ENCODE measurements at places on chromosomes 11 and 22. TPM values are rescaled to one million over a fixed set of nuclear protein-coding genes. Genes with fewer than 3 reads are reported as not detected.

DNA sequence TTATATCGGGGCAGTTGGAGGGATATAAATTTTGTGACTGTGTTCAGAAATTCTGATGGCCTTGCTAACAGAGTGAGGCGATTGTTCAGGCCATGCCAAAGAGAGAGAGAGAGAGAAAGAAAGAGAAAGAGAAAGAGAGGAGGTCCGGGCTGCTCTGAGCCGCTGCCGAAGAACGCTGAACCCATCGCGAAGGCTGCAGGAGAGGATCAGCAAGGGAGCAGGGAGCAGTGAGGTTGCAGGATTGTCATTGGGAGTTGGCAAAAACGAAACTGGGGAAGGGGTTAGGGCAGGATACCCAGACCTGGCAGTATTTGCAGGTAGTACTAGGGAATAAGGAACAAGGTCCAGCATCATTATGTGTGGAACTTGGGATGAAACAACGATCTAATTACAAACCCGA is 537.1 kb downstream of the INSC start:
- no peak overlapping the region for H3K4me3 ChIP-seq
- no peak for DNase-seq
- no peaks in the 10 kb centered on the region for H3K4me1 ChIP-seq
- H3K27ac ChIP-seq: no peak overlapping the region
- H3K27me3 ChIP-seq: no peaks in the 10 kb centered on the region
- H3K36me3 ChIP-seq: no peaks in the 10 kb centered on the region

DNA sequence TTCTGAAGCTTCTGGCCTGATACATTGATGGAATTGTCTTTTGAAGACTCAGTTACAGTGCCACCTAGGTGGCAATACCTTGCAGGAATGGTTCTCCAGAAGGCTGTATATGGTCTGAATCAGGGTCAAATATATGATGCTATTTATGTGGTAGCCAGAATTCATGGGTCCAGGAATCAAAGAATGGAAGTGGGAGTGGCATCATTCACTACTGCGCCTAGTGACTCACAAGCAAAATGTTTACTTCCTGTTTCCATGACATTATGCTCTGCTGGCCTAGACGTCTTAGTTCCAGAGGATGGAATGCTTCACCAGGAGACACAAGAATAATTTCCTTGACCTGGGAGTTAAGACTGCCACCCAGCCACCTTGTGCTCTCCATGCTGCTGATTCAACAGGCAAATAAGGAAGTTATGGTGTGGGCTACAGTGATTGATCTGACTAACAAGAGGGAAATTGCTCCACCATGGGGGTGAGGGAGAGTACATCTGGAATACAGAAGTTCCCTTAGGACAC is 491.8 kb downstream of the ETS1 start:
- H3K27me3 ChIP-seq: no peaks in the 10 kb centered on the region
- H3K27ac ChIP-seq: no peak overlapping the region
- no peak for DNase-seq
- H3K4me1 ChIP-seq: no peaks in the 10 kb centered on the region
- no peaks in the 10 kb centered on the region for H3K36me3 ChIP-seq

GRCh38 chr11:109071712-109072524 is 350.1 kb upstream of the C11orf87 start:
- no peaks in the 10 kb centered on the region for H3K4me1 ChIP-seq
- DNase-seq: peak; percentile 69
- H3K27me3 ChIP-seq: no peaks in the 10 kb centered on the region
- peak overlapping the region; percentile 74 for H3K27ac ChIP-seq

DNA sequence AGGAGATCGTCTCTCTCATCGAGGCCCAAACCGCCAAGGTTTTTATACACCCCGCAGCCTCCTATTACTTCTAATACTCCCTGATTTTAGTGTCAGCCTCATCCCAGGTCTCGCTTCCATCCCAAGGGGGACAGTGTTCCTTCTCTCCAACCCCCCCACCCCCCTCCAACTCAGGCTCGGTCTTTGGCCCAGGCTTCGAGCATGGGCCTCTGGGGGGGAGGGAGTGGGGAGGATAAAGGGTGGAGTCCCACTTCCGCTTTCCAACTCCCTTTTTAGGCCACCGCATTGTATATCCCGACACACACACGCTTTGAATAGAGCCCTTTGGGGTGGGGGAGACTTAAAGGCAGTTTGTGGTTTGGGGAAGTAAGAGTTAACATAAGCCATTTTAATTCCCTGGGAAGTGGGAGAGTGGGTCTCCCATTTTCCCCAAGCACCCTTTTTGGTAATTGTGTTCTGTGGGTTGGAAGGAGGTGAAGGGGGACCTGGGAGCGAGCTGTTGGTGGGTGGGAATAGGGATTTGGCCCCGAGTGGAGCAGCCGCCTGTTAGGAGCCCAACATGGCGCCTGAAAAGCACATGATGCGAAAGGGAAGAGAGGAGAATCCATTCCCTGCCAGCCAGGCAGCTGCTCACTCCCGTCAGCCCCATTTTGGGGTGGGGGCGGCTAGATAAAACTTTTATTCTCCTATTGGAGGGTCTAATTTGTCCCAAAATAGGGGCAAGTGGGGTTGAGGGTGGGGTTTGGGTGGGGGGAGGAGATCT is 844 bp downstream of the PCF11 start:
- H3K4me3 ChIP-seq: peak overlapping the region; percentile 99
- H3K27me3 ChIP-seq: no peaks in the 10 kb centered on the region
- H3K36me3 ChIP-seq: no peaks in the 10 kb centered on the region
- peaks cover 13% of the 10 kb centered on the region for H3K4me1 ChIP-seq
- DNase-seq: peak; percentile 60

- H3K27ac ChIP-seq: peak overlapping the region; percentile 26
- no peak overlapping the region for H3K4me3 ChIP-seq
- peaks cover 8% of the 10 kb centered on the region for H3K36me3 ChIP-seq
- H3K4me1 ChIP-seq: no peaks in the 10 kb centered on the region
- no peak for DNase-seq
These were observed 9.4 kb downstream of the PIK3IP1 start for GRCh38 chr22:31282748-31283468.

DNA sequence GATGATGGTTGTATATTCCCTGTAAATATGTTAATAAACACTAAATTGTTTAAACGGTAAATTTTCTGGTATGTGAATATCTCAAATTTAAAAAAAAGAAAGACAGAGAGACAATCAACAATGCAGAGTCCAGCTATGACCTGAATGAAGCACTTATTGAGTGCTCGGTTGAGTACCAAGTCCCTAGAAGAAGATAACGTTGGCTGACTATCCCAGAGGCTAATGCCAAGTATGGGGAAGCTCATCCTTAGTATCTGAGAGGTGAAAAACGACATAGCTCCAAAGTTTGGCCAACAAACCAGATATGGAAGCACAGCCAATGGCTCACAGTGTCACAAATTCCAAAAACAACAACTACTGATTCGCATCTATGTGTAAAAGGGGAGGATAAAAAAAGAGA is 71.3 kb downstream of the RSF1 start:
- H3K27ac ChIP-seq: no peak overlapping the region
- no peaks in the 10 kb centered on the region for H3K4me1 ChIP-seq
- no peak for DNase-seq
- H3K27me3 ChIP-seq: no peaks in the 10 kb centered on the region
- H3K4me3 ChIP-seq: no peak overlapping the region
- no peaks in the 10 kb centered on the region for H3K36me3 ChIP-seq

The CCDC15 gene
- 4.4 TPM for total RNA-seq

The CDC42BPG gene
- total RNA-seq: 14.9 TPM

All from breast epithelium (tissue), 4 donors.